HT1080 (cell line): ENCODE measurements at places on chromosomes 1 and 21. TPM values are rescaled to one million over a fixed set of nuclear protein-coding genes. Genes with fewer than 3 reads are reported as not detected.

The ELAPOR1 gene
- total RNA-seq: 0.73 and 1.3 TPM in 2 replicates

The PLA2G4A gene
- 0.34 and 0.47 TPM in 2 replicates for total RNA-seq

The TLR5 gene
- not detected in 2 replicates for total RNA-seq

The PTAFR gene
- 0.26 TPM in 1 of 2 replicates, not detected in the other for total RNA-seq

The ZNF648 gene
- total RNA-seq: 0.10 and 0.34 TPM in 2 replicates

The KIAA0040 gene
- total RNA-seq: not detected in 2 replicates

The UTS2 gene
- total RNA-seq: not detected in 2 replicates

The KISS1 gene
- not detected in 2 replicates for total RNA-seq

The TRAF3IP3 gene
- not detected in 2 replicates for total RNA-seq

The MROH7 gene
- not detected in 2 replicates for total RNA-seq

The BCAS2 gene
- 59.6 and 60.0 TPM in 2 replicates for total RNA-seq
